CD4-positive, alpha-beta T cell treated with Interleukin-10 for 1 hour (primary cell): ENCODE measurements at places on chromosomes 7 and 10.

GRCh38 chr7:1123715-1124114, 35.8 kb downstream of the GPER1 start:
- DNase-seq: no peak

GRCh38 chr7:69426705-69427104, 171.6 kb upstream of the AUTS2 start:
- no peak for DNase-seq

GRCh38 chr10:70281609-70282008, 2.2 kb downstream of the NPFFR1 start:
- DNase-seq: no peak

- DNase-seq: peak; percentile 19
These were observed 9.5 kb upstream of the ING3 start for GRCh38 chr7:120941064-120941463.

DNA sequence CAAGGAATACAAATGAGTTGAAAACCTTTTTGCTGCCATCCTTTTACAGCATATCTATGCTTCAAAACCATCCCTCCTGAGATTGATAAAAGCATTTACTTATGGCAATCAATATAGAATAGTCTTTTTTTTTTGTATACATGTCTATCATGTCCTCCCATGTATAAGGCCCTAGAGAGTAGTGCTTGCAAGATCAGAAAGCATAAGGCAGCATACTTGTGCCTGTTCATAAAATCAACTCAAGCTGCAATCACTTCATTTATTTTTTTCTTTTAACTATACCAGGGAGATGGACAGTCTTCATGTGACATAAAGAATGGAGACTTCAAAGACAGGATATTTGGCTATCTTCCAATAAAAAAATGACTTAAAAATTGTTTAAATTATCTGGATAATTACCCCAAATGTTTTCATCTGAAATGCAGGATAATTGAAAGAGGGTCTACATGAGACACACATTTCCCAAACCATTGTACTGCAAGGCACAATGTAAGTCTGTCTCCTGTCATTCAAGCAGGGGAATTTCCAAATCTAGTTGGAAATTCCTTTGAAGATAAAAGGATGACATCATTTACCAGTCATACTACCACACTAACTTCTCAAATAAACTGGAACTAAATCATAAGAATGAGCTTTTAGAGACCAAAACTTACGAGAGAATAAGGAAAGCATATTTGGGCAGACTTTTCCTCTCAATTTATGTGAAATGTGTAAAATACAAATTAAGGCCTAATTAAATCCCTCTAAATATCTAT, 22.5 kb downstream of the LRRN3 start:
- no peak for DNase-seq
